ENCODE measurements at places on chromosomes 1 and 21.

GRCh38 chr1:3410142-3410925 is 44.1 kb upstream of the ARHGEF16 start:
- DNase-seq = peak; percentile 48

DNA sequence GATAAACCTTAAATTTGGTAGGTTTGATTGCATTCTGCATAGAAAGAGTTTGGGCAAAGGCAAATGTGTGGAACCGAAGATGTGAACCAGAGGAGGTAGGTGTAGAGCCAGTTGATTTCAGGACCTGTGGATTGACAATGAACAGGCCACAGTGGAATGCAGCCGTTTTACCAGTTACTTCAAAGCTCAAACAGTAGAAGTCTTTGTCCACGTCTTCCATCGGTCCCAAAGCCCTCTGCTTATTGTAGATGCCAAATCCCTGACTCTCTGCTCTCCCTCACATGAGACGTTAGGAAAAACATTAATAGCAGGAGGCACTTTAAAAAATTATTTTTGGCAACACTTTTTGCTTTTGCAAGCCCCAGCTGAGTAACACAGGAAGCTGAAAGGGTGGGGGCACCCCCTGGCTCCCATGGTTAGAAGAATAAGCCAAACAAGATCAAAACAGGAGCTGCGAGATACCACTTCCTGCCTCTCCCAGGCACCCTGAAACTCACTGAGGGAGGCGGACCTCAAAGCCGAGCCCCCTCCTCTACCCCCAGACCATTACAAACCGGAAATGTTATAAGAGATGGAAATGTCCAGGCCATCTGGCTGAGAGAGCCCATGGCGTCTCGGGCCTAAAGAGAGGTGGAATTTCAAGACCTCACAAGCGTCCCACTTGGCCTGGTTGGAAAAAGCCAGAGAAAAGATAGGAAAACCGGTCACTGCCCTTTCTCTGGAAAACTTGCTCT is 13.5 kb downstream of the TRAF3IP3 start:
- no peak for DNase-seq

- no peak for DNase-seq
Observed at GRCh38 chr1:234931404-234931973, 197.1 kb downstream of the TOMM20 start.

DNA sequence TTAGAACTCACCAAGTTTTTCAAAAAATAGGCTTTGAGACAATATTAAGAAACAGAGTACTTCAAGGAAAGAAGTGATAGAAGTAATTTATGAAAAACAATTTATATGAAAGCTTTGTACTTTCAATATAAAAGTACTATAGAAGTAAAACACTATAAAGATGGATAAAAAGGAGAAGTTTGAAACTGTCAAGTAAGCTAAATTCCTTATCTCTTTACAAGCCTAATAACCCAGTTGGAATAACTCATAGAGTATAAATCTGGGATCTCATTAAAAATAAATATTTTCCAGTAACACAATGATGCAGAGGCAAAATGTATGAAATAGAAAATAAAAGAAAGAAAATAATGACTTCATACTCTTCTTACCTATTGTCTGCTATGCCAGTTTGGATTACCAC is 232.5 kb downstream of the PDE4B start:
- no peak for DNase-seq

DNA sequence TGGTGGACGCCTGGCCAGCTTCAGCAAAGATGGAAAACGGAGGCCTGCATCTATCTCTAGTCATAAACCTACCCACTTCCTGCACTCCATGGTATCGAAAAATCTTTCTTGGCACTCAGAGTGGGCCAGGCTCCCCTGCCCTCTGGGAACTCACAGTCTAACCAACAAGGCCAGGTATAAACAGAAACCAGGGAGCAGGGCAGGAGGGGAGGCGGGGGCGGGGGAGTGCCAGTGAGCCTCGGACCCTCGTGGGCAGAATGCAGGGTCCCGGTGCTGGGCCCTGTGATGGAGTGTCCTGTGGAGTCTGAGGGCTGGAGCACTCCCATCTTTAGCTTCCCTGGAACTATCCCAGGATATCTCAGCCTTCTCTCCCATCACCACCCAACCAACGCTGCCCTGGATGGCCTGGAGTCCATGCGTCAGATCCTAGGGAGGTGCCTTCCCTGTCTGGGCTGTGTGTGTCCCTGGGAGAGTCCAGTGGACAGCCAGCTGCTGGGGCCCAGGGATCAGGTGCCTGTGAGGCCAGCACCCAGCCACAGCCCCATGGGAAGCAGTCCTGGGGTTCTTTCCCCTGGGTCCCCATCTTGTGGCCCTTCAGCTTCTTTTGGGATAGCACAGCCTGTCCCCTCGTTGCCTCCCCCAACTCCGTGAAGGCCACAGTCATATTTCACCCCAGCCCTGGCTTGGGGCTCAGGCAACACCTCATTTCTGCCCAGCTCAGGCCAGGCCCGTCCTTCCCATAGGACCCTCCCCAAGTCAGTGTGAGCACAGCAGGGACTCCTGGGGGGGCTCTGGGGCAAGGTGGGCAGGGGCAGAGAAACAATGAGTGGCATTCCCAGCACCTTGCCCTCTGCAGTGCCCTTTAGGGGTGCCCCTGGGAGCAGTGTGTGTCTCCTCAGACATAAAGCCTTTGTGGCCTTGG is 1.1 kb upstream of the EPS8L3 start:
- no peak for DNase-seq

- no peak for DNase-seq
Observed at GRCh38 chr1:221822591-221822990, 80.7 kb upstream of the DUSP10 start.

DNA sequence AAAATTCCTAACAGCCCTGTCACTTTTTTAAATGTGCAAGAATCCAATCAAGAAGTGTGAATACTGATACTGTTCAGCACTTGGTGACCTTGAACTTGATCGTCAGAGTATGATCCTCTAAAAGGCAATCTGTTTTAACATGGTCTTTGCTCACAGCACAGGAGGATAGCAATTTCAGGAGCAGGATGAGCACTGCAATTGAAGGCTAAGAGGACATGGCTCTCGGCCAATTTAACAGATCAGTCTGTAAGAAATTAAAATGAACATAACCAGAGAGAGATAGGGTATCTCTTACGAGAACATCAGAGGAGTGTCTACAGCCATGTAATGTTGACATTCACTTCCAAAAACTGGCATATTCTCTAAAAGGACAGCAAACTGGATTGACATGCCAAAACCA is 243.1 kb downstream of the LTN1 start:
- no peak for DNase-seq

DNA sequence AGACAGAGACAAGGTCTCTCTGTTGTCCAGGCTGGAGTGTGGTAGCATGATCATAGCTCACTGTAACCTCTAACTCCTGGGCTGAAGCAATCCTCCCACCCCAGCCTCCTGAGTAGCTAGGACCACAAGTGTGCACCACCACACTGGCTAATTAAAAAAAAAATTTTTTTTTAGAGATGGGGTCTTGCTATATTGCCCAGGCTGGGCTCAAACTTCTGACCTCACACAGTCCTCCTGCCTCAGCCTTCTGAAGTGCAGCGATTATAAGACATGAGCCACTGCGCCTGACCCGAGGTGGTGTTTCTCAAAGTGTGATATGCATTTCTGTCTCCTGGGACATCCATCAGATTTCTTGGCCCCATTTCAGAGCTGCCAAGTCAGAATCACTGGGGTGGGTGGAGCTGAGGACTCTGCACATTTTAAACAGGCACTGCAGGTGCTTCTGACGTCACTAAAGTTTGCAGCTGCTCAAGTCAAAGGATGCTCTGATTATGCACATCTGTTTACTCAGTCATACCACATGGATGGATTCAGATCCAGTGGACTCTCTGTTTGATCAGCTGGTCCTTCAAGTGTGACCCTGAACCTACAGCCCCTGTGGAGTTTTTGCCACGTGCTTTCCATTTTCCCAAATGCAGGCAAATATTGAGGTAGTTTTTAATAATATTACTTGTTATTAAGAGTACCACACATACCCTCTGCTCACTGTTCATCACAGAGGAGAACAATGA is 21.4 kb downstream of the TGFB2 start:
- no peak for DNase-seq

- no peak for DNase-seq
Observed at GRCh38 chr21:45766501-45766900, 123.0 kb downstream of the PCBP3 start.

DNA sequence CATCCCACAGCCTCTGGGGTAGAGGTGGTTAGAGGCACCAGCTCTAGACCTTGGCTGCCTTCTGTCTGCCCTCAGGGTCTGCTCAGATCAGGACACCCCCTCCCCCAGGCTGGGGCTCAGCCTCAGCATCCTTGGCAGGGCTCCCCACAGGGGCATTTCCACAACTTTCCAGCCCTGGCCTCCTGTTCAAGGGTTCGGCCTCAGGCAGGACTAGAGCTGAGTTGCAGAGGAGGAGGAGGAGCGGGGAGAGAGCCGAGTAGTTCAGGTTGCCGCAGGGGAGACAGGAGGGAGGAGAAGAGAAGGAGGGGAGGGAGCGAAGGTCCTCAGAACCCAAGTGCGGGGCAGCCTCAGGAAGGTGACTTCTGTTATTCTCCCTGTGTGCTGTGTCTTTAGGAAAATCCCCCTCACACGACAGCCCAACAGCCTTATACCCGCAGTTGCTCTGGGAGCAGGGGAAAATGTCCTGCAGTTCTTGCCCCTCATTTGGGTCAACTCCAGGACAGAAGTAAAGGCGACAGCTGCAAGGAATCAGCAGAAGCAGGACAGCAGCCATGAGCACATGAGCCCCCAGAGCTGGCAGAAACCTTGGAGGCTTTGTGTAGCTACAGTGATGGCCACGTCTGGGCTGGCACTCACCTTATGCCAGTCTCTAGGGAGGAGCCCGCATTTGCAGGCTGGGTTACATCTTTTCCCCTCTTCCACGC is 46.5 kb upstream of the TENT5B start:
- peak; percentile 78 for DNase-seq

DNA sequence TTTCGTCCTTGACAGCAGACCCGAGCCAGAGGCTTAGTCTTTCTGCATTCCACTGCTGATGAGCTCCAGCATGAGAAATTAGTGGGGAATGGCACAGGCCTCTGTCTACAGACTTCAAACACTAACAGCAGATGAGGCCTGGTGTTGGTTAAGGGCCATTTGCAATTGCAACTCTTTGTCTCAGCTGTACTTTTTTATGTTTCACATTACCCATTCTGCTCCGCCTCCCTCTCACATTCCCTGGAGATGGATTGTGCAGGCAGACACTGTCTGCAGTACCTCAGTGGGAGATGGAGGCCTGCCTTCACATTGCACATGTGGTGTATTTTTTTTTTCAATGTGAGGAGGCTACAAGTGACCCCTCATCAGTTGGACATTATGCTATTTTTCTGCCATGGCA is 370.2 kb downstream of the DUSP10 start:
- DNase-seq = no peak

- no peak for DNase-seq
Observed at GRCh38 chr1:160657250-160657781, 10.5 kb upstream of the SLAMF1 start.

- no peak for DNase-seq
Observed at GRCh38 chr1:185406691-185407009, 89.6 kb upstream of the IVNS1ABP start.

DNA sequence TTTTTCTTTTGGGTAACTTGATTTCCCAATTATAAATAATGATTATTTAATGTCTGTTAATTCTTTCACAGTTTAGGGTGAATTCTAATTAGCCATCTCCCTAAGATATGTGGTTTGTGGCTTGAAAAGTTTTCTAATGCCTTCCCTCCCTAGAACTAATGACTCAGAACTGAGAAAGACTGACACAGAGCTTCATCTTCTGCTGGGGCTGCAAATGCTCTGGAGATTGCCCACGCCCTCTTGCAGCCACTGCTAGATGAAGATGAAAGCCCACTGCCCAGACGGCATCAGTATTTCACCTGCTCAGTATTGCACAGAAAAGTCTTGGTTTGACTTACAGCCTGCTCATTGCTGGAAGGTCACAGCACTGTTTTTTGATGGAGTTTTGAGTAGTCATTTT is 101.5 kb downstream of the ST6GALNAC3 start:
- DNase-seq = no peak

- DNase-seq = no peak
Observed at GRCh38 chr1:2232916-2233438, 4.9 kb downstream of the SKI start.

- no peak for DNase-seq
Observed at GRCh38 chr1:186682736-186683135, 2.5 kb upstream of the PTGS2 start.

GRCh38 chr1:16230744-16231143 is 6.2 kb downstream of the CPLANE2 start:
- no peak for DNase-seq

- DNase-seq = no peak
Observed at GRCh38 chr1:22031214-22031962, 21.1 kb upstream of the CDC42 start.

- DNase-seq = no peak
Observed at GRCh38 chr21:46161633-46162592, 6.5 kb upstream of the FTCD start.

DNA sequence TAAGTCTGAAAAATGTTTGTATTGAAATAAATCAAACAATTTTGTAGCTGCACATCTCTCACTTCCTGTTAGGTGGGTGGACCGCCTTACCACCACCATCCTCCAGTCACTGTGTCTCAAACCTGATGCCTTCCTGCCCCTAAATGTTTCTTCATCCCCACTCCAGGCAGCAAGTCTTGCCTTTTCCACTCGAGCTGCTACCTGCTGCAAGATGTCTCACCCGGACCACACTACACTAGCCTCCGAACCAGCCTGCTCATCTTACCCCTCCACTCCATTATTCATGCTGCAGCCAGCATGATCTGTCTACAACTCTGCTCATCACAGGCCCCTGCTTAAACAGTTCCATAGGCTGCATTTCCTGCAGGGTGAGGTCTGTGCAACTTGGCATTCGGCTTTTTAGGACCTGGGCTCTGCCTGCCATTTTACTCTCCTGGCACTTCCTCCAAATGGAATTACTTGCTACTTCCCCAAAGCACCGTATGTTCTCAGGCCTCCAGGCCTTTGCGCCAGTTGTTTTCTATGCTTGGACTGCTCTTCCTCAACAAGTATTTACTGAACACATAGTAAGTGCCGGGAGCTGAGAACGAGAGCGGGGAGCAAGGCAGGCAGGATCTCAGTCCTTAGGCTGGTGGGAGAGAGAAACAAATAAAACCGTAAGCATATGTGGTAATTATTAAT is 5.2 kb upstream of the SF3A3 start:
- DNase-seq = peak; percentile 39

- DNase-seq = no peak
Observed at GRCh38 chr1:235105051-235106043, 23.3 kb downstream of the TOMM20 start.

DNA sequence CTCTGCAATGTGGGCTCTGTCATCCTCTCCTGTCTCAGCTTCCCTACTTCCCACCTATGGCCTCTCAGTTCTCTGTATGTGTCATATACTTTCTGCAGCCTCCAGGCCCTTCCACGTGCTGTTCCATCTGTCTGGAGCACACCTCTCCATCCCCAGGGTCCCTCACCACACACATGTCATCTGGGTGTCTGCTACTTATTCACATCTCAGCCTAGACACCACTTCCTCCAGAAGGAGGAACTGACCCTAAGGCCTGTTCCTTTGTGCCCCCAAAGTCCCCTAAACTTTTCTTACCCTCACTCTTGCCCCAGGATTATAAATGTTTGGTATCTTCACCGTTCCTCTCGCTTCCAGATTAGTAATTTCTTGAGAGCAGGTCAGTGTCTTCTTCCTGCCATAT is 10.1 kb downstream of the LACTBL1 start:
- DNase-seq = no peak
